ENCODE measurements at places on chromosomes 12 and 14.

DNA sequence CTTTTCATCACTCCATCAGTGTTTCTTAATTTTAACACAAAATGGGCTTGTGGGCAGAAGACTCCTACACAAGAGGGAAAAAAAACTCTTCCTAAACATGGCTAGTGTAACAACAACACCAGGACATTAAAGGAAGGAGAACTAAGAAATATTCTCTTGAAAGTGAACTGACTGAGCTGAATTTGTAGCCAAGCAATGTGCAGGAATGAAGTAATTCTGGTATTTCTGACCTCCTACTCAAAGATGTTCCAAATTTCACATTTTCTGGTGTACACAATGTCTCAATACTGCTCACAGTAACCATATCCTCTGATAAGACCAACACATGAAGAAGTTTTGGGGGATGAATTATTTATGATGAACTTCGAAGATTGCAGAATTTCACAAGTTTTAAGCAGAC, 357.3 kb downstream of the DUSP6 start:
- DNase-seq: no peak

- DNase-seq: no peak
Measured at GRCh38 chr14:101716956-101717662, 44.4 kb upstream of the PPP2R5C start.

GRCh38 chr12:40723001-40723400, 30.8 kb downstream of the CNTN1 start:
- DNase-seq: no peak

GRCh38 chr14:67653651-67654280, 20.7 kb downstream of the VTI1B start:
- no peak for DNase-seq

DNA sequence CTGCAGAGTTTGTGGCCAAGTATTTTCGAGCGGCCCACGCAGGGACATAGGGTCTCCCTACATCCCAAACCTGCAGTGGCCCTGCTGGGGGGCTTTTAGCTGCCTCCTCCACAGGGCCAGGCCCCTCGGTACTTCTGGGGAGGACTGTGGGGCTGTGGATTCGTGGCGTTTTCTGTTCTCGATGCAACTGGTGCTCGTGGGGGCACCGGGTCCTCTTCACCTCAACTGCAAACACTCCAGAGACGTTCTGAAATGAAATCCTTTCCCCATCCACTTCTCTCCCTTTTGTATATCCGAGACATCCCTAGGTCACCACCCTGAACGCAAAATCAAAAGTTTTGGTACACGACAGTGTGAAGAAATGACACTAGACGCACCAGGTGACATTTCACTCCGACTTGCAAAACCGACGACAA, 2.3 kb downstream of the RFX4 start:
- DNase-seq: no peak

DNA sequence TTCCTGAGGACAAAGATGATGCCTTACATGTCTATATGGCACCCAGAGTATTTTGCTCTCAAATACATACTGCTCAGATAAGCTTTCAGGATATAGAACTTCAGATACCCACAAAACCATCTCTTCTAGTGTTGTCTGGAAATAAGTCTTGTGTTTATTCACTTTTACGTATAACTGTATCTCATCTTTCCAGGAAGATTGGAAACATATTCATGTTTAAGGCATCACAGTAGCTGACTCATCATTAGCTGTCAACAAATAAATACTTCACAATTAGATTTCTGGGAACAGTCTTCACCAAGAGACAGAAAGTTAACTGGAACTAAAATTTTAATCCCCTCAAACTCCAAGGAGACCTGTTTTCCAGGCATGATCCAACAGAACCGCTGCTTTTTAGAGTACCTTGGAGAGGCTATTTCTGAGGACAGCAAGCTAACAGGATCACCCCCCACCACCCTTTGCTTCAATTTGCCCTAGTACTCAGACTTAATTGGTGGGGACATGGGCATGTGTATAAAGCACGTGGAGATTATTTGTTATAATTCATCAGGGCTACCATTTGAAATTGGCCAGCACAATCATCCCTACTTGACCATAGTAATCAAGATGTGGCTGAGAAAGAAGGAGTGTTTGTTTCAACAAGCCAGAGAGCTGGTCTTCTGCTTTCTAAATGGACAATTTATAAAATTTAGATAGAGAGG, 129.3 kb upstream of the HIF1A start:
- no peak for DNase-seq

DNA sequence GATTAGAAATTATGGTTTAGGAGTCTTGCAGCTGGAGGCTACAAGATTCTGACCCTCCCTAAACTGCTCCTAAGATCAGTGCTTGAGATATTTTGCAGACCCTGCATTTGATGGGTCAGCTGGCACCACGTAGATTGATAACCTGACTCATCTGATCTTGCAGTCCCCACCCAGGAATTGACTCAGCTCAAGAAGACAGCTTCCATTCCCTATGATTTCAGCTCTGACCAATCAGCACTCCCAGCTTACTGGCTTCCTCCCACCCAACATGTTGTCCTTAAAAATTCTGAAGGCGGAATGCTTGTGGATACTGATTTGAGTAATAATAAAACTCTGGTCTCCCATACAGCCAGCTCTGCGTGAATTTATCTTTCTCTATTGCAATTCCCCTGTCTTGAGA, 23.2 kb upstream of the MTHFD1 start:
- DNase-seq: no peak

DNA sequence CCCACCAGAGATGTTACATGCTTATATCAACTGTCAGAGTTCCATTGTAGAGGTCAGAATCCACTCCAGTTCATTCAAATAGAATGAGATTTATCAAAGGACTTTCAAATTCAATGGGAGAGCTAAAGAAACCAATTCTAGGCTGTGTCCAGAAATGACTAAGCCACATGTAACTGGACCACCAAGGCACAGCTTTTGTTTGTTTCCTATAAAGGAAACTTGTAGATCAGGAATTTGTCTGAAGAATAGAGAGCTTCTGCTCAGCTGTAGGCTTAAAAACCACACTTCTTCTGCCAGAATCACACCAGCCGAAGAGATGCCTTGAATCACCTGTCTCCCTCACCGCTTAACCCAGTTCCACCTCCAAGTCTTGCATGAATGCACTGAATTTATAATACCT, 134.0 kb upstream of the NEDD1 start:
- no peak for DNase-seq

DNA sequence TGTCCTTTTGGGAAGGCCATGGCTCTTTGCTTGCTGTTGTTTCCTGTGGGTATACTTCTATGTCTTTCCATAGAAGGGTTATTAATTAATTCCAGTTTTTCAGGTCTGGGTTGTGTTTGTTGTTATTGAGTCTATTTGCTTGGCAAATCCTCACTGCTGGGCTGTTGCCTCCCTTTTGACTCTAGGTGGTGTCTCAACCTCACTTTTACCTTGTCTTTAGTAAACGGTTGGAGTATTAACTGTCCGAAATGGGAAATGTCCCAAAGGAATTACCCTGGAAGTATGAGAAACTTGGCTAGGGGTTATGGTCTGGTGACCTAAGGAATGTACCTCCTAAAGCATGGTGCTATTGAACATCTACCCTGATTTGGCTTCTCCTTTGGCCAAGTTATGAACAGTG, 16.7 kb downstream of the PRH1 start:
- DNase-seq: no peak

DNA sequence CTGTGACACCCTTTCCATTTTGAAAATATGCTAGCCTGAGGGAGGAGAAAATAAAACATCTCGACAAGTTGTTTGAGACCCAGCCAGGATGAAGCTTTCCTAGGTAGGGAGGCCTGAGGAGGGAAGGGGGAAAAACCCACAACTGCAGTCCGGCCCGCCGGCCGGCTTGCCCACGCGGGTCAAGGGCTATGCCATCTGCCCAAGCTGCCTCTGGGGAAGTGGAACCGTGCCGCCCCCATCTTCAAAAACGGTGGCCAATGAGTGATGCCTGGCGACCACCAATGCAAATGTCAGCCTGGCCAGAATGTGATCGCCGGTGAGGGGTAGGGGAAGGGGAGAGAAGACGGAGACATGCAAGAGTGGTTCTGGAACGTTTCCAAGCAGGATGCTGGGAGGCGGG, 263.5 kb upstream of the ALG10B start:
- DNase-seq: no peak

Data from Kasumi-1 (cell line).